Renal cortex interstitium (tissue), 15 donors: ENCODE measurements at places on chromosomes 5 and 9. TPM values are rescaled to one million over a fixed set of nuclear protein-coding genes. Genes with fewer than 3 reads are reported as not detected.
A peak's percentile ranks its signal among the peaks of the same experiment; 100 is the strongest.

GRCh38 chr5:172769616-172770373 is 1.2 kb downstream of the DUSP1 start:
- no peak for DNase-seq

ARAP3 gene
- 18.6 TPM for polyA plus RNA-seq

- no peak for DNase-seq
Observed at GRCh38 chr5:93403141-93403928, 177.7 kb downstream of the NR2F1-AS1 start.

- no peak for DNase-seq
Observed at GRCh38 chr9:110606179-110606790, 26.7 kb upstream of the SVEP1 start.

DNA sequence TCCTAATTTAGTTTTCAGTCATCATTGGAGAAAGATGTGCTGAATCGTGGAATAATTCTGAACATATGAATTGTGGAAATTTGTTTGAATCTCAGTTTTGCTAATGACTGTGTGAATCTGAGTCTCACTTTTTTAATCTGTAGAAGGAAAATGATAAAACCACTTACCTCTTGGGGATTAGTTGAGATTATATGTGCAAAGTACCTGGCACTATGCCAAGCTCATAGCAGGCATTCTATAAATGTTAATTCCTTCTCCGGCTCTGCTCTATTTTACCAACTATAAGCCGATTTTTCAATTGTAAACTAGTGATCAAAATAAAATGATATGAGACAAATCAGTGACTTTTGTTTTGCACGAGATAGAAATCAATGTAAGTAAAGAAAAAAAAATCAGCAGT is 290.8 kb downstream of the TRPM3 start:
- DNase-seq: no peak

DNA sequence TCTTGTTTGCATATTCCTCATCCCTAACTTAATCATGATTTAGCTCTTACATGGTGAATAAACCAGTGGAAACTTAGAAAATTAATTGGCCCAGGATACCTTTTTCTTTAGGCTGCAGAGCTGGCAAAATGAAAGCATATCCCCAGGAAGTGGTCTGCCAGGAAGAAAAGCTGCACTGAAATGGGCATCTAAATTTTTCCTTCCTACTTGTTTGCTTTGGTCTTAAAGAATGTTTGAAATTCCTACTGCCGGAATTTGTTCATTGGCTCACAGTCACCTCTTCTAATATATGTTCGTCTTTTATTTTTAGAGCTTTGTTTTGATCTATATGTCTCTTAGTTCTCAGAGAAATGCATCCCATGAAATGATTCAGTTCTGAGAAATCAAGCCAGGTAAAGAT is 113.2 kb upstream of the ELL2 start:
- DNase-seq: no peak

- DNase-seq: no peak
Observed at GRCh38 chr5:146849694-146850303, 28.8 kb downstream of the PPP2R2B start.

DNA sequence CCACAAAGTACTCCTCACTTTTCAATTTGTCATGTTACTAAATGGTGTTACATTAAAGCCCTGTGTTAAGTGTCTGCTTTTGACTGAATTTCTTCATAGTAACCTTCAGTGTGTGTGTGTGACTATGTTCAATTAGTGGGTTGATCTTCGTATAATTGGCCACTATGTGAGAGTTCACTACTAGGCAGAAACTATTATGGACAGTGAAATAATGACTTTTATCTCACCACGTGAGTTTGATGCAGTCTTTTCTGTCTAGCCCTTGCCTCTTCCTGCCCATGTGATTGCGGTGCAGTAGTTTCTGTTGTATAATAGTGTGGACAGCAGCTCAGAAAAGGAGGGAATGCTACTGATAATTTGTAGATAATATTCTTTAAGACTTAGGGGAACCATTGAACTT is 1.8 kb upstream of the MAML1 start:
- no peak for DNase-seq

DNA sequence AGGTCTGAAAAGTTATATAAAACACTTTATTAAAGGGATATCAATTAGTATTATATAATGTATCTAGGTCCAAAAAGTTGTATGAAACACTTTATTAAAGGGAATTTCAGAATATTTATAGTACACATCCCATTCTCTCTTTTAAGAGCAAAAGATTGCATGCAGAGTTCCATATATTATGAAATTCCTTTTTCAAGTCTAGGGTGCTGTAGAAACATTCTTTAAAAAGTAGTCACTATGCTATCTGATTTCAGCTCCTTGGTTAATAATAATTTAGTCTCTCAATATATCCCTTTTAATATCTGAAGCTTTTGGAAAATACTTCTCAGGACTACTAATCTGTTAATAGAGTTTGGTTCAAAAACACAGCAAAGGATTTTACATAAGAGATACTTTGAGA is 1496.1 kb upstream of the C9orf72 start:
- DNase-seq: no peak

DNA sequence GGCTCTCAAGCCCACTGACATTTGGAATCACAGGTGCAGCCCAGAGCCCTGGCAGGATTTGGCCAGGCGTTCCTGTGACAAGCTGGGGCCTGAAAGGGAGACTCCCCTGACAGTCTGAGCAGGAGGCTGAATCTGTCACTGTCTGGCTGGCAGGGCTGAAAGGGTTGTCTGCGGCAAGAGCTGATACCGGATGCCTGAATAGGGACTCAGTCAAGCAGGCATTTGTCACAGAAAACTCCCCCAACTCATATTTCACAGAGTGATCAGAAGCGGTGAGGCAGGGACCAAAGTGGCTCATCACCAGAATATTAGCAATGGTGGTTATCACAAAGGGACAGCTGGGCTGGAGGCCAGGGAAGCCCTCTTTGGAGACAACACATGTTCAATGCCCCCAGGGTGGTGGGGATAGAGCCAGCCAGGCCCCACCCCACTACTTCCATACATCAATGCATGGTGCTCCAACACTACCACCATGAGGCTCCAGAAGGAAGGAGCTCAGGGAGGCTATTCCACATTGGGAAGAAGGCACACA is 295.5 kb downstream of the DTWD2 start:
- DNase-seq: peak; percentile 51

CNTNAP3B gene
- polyA plus RNA-seq: 16.7 TPM

DNA sequence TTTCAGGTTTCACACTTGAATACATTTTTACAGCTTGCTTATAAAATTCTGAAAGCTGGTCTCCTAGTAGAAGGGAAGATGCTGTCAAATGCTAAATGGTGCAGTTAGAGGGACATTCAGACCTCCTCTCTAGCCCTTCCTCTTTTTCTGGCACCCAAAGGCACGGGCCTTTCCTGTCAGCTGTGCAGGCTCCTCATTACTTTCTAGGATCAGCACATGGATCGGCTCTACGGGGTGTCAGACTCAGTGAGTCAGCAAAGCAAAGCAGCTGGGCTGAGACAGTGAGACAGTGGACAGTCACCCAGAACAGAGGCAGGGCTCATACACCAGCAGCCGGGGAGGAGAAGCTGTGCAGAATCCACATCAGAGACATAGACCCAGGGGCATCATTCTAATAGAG is 80.0 kb upstream of the TNC start:
- DNase-seq: peak; percentile 31

DNA sequence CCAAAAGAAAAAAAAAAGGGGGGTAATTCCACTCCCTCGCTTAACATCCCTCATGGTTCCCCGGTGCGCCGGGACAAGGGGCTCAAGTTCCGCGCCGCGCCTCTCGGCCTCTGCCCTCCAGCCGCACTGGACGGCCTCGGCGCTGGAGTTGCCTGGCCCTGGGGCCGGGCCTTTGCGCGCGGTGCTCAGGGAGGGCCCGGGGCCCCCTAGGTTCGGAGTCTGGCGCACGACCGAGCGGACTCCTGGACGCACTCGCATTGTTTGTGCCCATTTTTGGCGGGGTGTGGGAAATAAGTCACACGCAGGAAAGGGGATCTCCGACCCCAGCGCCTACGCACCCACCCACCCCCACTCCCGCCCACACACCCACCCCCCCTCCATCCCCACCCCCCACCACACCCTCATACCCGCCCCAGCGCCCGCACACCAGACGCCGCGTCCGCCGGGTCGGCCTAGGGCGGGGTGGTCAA is 381 bp downstream of the MED22 start:
- DNase-seq: no peak

DNA sequence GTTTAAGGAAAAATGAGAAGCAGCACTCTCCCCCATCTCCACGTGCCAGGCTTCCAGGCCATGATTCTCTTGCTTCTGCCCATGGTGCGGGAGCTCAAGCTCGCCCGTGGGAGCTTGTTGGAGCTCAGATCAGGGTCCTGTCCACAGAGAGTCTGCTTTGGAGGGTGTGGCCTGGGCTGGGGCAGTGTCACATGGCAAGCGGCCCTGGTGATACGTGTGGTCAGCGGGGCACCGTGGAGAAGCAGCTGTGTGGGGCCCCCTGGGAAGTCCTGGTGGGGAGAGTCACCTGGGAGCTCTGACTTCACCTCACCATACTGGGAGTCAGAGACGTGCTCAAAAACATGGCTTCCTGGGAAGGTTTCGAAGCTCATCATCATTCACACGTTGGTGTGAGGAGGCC is 275.3 kb downstream of the GADD45G start:
- no peak for DNase-seq

ANKRD31 gene
- 0.42 TPM for polyA plus RNA-seq

GRCh38 chr9:88721025-88721424 is 186.0 kb downstream of the NXNL2 start:
- no peak for DNase-seq

DNA sequence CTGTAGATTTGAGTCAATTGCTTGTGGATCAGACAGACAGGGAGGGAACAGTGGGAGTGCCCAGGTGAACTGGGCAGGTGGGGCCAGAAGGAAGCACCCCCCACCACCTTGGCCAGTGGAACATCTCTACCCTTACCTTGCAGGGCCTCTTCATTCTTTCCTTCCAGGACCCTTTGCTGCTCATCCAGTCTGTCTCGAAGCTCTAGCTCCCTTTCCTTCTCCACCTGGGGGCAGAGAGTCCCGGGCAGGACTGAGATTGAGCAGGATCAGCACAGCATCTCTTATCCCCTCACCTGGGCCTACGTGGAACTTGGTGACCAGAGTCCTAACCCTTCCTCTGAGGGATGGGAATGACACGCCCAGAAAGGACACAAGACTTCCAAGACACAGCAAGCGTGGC is 25.0 kb downstream of the CCDC69 start:
- DNase-seq: no peak

GPR150 gene
- polyA plus RNA-seq: not detected

PCDHGA9 gene
- 5.4 TPM for polyA plus RNA-seq

DNA sequence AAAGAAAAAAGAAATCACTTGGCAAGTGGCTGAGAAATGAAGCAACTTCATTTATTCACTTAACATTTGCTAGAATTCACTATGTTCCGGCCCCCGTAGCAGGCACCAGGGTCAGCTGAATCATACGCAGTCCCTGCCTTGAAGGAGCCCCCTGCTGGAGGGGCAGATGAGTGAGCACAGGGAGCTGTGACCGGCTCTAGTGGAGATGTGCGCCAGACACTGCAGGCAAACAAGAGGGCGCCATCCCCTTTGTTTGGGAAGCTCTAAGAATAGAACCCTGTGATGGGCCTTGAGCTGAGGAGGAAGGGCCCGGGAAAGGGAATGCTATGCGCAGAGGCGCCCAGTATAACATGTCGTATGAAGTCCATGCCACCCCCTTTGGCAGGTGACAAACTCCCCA is 20.2 kb upstream of the RPL26L1 start:
- no peak for DNase-seq

DNA sequence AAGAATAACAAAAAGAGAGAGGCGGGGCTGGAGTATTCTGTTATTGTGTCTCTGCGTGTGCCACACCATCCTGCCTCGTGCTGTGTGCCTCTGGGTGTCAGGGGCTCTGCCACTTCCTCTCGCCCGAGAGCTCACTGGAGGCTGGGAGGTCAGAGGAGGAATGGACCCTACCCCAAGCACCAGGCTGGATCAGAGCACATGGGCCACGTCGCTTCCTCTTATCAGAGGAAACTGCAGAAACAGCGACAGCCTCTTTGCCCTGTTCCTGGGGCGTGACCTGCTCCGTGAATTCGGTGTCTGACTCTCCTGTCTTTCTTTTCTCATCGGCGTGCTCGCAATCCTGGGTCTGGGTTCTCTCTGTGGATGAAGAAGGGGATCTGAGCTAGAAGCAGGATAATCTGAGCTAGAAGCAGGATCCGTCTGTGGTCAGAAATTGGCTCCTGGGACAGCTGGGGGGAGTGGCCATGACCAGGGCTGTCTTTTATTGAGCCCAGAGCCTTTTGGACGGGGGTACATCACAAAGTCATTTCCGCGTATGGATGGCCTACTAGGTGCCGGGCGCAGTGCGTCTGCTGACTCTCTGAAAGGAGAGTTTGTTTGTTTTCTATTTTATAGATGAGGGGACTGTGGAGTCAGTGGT is 150.3 kb upstream of the COL5A1 start:
- no peak for DNase-seq

FAM221B gene
- polyA plus RNA-seq: not detected

VAV2 gene
- 66.2 TPM for polyA plus RNA-seq

SHROOM1 gene
- 26.7 TPM for polyA plus RNA-seq

- DNase-seq: no peak
Observed at GRCh38 chr5:150317048-150318003, 14.6 kb upstream of the ARSI start.

DNA sequence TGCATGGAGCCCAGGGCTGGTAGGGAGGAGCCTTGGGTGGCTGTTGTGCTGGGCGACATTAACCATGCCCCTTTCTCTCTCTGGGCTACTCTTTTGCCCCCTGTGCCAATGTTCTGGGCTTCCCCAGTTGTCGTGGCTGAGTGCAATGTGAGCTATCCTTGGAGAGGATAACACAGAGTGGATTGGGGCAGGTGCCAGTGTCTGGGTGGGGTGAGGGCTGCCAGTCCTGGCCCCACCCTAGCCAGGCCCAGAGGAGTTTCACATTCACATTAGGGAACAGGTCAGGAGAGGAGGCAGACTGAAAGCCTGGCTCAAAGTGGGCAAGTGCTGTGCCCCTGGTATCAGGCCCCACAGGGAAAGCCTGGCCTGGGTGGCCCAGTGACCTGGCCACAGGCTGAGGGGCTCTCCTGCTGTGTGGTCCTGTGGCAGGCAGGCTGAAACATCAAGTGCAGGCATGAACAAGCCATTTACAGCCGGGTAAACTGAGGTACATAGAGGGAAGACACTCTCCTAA is 7.5 kb upstream of the NDST1 start:
- DNase-seq: no peak

DIRAS2 gene
- 4.8 TPM for polyA plus RNA-seq

GFRA3 gene
- polyA plus RNA-seq: 3.0 TPM

PKD2L2 gene
- polyA plus RNA-seq: 0.13 TPM

GRCh38 chr5:74188351-74189105 is 452.0 kb downstream of the ENC1 start:
- DNase-seq: no peak

GRCh38 chr5:9765419-9766140 is 135.4 kb upstream of the TAS2R1 start:
- DNase-seq: no peak

SHOC1 gene
- polyA plus RNA-seq: 0.79 TPM

CLTA gene
- polyA plus RNA-seq: 297 TPM

NFIL3 gene
- polyA plus RNA-seq: 32.8 TPM

CDH9 gene
- 9.0 TPM for polyA plus RNA-seq

- DNase-seq: no peak
Observed at GRCh38 chr9:4760122-4760521, 19.1 kb upstream of the AK3 start.
